KBM-7 (cell line): ENCODE measurements at places on chromosomes 7 and 10.

DNA sequence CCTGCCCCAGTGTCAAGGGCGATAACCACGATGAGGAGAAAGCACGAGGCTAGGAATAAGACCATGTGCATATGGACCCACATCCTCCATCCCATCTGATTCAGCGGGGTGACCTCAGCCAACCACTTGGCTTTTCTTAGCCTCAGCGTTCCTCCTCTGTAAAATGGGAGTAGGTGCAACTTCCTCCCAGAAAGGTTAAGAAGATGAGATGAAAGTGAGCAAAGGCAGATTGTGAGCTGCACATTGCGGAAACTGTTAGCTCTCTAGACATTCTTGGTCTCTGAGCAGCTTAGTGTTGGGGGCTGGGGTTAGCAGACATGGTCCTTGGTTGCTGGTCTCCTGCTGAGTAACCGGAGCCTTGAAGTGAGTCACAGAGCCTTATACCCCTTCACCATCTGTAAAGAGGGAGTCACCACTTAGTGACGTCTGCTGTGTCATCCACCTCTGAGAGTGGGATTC is 497.3 kb upstream of the GALNT17 start:
- DNase-seq: no peak

DNA sequence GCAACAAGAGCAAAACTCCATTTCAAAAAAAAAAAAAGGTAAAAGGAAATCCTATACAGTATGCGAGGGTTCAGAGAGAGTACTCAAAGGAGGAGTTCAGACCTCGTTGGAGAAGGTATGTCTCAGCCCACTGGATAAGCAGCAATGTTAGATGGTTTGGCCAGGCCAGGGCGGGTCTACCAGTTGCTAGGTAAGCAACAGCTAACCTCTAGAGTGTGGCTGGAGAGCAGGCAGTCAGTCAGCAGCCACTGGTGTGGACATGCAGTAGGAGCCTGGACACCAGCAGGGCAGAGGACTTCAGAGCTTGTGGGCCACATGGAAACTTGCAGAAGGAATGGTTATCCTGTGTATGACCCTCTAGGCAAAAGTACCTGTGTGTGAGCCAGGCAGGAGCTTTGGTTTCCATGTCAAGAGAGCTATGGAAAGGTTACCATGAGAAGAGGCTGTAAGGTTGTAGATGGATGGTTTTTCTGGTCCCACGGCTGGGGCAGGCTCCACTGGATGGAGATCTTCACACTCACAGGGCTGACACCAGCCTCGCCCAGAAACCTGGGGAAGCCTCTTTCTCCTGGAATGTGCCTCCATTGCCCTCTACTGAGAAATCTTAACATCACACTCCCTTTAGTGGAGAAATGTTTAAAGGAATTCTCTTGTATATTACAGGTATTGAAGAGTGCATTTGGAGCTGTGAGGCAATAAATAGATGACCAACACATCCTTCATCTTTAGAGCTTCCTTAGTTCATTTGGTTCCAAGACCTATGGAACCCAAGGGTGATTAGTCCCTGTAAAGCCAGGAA is 63.6 kb downstream of the CCDC186 start:
- DNase-seq: peak; percentile 31

DNA sequence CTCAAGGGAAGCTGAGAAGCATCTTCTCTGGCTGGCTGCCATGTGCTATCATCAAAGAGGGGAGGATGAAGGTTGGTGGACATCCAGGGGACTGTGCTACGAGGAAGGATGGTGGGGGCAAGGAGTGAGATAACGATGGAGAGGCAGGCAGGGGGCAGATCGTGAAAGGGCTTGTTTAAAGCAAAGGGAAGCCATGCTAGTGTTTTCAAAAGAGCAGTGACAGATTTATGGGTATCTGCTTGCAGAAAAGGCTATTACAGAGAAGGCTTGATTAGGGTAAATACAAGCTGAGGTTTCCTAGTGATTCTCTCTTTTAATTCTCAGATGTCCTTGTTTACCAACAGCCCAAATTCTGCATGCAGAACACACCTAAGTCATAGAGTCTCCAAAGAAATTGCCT is 88.9 kb upstream of the MKX start:
- DNase-seq: no peak

DNA sequence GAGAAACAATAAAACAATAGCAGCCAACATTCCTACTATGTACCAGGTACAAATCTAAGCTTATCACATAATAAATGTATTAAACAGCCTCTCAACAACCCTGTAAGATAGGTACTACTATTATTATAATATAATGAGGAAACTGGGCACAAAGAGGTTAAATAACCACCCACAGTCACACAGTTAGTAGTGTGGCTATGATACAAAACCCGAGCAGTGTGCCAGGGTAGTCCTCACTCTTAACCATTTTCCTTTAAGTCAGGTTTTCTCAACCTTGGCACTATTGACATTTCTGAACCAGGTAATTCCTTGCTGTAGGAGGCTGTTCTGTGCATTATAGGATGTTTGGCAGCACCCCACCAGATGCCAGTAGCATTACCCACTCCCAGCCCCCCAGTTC is 48.8 kb downstream of the DNAJC1 start:
- no peak for DNase-seq

GRCh38 chr10:86522510-86522855 is 891 bp upstream of the WAPL start:
- no peak for DNase-seq
